ENCODE measurements at places on chromosomes 5 and 9.

DNA sequence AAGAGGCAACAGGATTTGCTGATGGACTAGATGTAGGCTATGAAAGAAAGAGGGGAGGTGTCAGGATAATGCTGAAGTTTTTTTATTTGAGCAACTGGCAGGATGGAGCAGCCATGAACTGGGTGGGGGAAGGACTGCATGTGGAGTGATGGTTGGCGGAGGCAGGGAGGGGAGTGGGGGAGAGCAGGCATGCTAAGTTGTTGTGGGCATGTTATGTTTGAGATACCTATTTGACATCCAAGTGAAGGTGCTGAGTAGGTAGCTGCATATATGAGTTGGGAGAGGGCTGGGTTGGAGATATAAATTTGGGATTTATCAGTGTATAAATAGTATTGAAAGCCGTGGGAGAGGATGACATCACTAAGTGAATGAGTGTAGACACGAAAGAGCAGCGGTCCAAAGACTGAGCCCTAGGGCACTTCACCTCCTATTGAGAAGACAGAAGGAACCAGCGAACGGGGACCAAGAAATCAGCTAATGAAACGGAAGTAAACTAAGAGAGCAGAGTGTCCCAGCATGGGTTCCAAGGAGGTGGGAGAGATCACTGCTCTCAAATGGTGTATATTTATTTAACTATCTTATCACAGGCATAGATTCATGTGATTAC, 7.4 kb downstream of the BSPRY start:
- no peak for DNase-seq

- DNase-seq = no peak
Measured at GRCh38 chr9:130294664-130295063, 29.1 kb downstream of the HMCN2 start.

DNA sequence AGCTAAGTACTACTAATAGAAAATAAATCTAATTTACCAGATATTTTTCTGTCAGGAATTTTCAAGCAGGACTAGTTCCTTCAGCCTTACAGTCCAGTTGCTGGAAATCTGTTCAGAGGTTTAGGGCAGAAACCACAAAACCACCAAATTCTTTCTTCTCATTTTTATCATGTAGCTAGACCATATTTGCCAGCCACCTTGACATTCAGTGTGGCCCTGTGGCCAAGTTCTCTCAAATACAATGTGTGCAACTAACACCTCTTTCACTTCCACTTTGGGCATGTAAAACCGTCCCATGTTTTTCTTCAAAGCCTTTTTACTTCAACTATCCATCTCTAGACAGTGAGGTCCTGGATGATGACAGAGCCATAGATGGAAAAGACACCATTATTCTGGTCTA, 1133.2 kb upstream of the CDH18 start:
- DNase-seq = peak; percentile 5

DNA sequence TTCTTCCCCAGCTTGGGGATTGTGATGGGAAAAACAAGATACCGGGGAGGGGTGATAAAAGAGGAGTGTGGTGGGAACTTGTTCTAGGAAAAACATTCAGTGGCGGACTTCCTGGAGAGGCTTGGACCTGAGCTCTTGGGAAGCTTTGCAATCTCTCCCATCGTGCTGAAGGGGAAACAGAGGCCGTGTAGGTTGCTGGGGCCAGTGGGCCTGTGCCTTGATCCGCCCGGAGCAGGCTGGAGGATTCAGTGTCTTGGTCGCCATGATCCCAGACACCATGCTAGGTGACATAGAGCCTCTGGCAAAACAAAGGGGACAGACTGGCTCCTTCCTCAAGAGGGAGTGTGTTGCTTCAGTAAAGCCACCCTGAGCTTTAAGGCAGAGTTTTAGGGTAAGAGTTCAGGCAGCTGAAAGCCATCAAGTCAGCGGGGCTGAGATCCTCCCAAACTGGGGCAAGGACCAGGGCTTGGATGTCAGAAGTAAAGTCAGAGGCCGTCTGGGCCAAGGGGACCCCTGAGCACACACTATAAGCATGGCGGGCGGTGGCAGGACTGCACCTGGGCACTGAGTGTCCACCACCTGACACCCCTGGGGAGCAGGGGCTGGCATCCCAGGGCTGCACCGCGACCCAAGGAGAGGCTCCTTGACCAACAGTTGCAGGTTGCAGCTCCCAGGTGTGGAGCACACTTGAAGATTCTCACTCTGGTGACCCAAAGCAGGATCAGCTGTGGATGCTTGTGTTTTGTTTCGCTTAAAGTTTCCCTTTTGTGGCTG, 44.7 kb downstream of the TRIP13 start:
- DNase-seq = no peak

DNA sequence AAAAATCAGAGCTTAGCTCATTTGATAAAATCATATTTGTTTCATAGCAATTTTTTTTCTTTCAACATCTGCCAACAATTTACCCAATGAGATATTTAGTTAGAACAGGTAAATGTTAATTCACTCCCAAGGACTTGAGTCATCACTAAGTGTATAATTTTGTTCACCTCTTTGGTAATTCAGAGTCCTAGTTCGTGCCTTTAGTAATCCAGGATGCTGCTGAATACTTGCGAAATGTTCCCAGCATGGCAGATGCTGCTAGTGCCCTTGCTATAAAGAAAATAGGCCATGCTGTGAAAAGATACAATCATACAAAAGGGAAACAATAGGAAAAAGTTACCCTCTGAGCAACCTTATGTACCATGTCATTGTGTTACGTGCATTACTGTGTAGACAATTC, 210.5 kb downstream of the CSNK1G3 start:
- DNase-seq = peak; percentile 18

DNA sequence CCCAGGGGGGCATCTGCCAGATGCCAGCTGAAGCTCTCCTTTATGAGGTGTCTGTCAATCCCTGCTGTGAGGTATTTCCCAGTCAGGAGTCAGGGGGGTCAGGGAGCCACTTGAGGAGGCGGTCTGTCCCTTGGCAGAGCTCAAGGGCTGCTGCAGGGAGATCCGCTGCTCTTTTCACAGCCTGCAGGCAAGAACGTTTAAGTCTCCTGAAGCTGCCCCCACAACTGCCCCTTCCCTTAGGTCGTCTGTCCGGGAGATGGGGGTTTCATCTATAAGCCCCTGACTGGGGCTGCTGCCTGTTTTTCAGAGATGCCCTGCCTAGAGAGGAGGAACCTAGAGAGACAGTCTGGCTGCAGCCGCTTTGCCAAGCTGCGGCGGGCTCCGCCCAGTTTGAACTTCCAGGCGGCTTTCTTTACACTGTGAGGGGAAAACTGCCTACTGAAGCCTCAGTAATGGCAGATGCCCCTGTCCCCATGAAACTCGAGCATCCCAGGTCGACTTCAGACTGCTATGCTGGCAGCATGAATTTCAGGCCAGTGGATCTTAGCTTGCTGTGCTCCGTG, 148.3 kb downstream of the RPS23 start:
- no peak for DNase-seq

GRCh38 chr5:161966564-161966963, 101.0 kb upstream of the GABRG2 start:
- no peak for DNase-seq

GRCh38 chr5:167967494-167968177, 323.8 kb upstream of the WWC1 start:
- DNase-seq = no peak

GRCh38 chr9:133374612-133375115, 1.2 kb downstream of the SURF4 start:
- peak; percentile 73 for DNase-seq

DNA sequence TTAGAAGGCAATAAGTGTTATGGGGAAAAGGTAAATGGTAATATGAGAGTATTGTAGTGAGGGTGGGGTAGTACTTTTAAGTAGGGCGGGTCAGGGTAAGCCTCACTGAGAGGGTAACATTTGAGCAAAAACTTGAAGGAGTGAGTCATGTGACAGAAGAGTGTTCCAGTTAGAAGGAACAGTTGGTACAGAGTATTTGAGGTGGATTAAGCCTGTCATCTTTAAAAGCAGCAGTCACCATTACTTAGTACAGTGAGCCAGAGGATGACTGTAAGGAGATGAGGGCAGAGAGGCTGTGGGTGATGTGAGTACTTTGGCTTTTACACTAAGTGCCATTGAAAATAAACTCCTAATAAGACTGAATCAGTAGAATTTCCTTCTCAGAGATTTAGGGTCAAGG, 54.8 kb downstream of the UBAP1 start:
- peak; percentile 34 for DNase-seq

GRCh38 chr5:170832241-170832640, 29.6 kb upstream of the RANBP17 start:
- no peak for DNase-seq

- no peak for DNase-seq
Measured at GRCh38 chr9:89071591-89071990, 80.3 kb downstream of the S1PR3 start.

DNA sequence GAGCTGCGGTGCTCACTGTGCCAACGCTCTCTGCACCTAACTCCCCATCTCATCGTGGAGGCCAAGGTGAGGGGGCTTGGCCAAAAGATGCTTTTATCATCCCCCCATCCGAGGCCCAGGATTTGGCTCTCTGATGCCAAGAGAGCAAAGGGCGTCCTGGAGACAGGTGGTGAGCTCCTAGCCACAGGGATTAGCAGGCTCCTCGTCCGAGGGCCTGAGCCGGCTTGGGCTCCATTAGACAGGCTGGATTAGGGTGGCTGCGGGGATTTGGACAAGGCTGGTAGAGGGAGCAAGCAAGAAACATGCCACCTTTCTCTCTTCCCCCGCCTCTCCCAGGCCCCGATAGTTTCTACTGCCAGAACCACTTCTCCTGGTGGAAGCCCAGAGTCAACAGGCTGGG, 1.0 kb upstream of the GRM6 start:
- no peak for DNase-seq
